A172 (cell line): ENCODE measurements at places on chromosomes 3 and 15.

DNA sequence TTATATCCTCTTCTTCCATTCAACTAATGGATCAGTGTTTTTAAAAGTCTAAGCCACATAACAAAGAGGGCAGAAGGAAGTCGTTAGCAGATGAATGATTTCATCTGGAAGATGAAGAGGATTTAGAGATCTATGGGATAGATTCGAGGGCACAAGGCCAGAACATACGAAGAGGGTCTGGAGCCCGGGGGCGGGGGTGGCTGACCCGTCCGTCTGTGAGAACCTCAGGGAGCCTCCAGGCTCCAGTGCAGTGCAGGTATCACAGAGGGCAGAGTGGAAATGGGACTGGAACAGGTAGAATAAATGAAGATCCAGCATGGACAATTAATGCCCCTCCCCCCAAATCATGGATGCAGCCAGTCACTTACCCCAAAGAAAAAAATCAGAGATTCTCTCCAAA, 1.5 kb upstream of the GOLGA8B start:
- no peak for DNase-seq

DNA sequence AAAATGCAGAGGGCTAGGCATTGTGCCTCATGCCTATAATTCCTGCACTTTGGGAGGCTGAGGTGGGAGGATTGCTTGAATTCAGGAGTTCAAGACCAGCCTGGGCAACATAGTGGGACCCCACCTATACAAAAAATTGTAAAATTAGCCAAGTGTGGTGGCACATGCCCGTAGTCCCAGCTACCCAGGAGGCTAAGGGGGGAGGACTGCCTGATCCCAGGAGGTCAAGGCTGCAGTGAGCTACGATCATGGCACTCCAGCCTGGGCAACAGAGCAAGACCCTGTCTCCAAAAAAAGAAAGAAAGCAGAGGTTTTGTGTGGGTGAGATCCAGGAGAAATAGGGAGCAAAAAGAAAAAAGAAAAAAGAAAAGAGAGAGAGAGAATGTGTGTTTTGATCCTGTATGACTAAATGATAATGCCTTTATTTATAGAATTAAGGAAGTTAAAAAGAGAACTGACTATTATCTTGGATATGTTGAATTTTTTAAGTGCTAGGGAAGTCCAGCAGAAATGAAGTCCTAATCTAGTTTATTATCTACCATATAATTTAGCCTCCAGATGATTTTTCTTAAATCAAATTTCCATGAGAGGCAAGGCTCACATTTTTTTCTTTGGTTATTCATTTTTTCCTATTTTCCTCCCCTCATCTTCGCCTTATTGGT, 4.8 kb downstream of the TTBK2 start:
- no peak for DNase-seq

- no peak for DNase-seq
Observed at GRCh38 chr3:39907981-39908380, 98.6 kb downstream of the MYRIP start.

GRCh38 chr15:55179141-55179540, 17.6 kb downstream of the RSL24D1 start:
- DNase-seq: no peak

DNA sequence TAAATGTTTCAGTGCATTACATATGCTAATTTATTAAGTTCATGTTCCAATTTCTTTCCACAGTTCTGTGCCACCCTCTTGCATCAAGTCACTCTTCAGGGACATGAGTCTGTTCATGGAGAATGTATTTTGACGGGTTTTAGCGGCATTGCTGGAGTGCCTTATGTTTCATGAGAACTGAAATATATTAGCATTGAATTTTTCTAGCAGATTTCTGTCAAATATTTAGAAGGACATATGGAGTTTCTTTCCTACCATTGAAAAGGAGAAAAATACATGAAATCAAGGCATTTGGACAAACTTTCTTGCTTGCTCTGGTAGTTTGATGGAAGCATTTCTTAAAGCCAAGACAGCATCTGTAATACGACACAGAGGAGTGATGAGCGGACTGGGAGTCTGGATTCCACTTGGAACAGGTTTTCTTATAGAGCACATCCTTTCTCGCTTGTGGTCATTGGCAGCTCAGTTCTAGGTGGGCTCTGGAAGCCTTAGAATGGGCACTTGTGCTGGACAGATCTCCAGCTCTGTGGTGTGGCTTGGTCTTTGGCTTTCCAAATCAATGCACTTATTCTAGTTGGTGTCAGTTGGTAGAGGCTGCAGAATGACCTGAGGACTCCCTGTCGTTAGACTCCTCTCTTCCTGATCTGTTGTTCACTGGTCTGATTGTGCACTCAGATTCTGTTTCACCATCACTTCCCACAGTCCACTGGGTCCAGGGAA, 84.6 kb upstream of the EIF1B start:
- no peak for DNase-seq
